Chondrocyte (in vitro differentiated cells): ENCODE measurements at places on chromosomes 3 and 15.

GRCh38 chr3:57128826-57129667 is 36.1 kb downstream of the IL17RD start:
- DNase-seq, result no peak

- no peak for DNase-seq
Measured at GRCh38 chr15:63752075-63752684, 81.6 kb downstream of the HERC1 start.

GRCh38 chr15:68430471-68431036 is 1.4 kb downstream of the ITGA11 start:
- no peak for DNase-seq

DNA sequence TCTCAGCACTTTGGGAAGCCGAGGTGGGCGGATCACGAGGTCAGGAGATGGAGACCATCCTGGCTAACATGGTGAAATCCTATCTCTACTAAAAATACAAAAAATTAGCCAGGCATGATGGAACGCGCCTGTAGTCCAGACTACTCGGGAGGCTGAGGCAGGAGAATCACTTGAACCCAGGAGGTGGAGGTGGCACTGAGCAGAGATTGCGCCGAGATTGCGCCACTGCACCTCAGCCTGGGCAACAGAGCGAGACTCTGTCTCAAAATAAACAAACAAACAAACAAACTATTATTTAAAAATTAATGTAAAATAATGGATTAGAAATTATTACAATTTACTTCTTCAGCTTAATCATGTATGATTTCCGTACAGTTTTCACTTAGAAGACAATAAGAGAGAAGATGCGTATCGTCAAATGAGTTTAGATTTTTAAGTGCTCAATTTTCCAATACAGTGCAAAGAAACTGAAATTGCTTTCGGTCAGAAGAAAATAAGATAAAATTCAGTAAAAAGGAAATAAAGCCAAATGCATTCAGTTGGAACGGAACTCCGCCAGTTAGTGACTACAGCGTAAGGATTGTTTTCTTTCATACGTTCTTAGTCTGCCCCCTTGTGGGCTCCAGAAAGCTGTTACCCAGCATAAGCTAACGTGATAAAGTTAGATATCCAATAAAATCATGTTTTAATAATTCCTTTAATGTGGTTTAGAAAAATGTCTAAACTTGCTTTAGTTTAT is 24.8 kb downstream of the AADAC start:
- DNase-seq, result no peak

DNA sequence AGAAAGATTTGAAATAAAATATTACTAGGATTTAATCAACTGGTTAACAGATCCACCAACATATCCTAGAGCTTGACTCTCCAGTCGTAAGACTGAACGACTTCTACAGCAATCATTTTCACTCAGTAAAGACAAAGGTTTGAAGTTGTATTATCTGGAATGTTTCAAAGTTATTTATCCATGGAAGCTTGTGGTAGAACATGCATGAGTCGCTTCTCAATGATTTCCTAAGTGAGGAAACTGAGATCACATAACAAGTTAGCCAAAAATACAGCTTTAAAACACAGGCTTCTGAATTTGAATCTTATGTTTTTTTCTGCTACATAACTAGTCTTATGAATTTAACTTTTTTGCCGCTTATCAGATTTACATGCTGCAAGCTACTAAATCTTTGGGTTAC is 241.8 kb downstream of the FOXP1 start:
- no peak for DNase-seq
